Psoas muscle (tissue), 8 donors: ENCODE measurements at places on chromosomes 1 and 21. TPM values are rescaled to one million over a fixed set of nuclear protein-coding genes. Genes with fewer than 3 reads are reported as not detected.

The ZNF593OS gene
- 1.6 TPM for total RNA-seq

The REN gene
- total RNA-seq = not detected

The MTARC2 gene
- total RNA-seq = 9.8 TPM

The IGFN1 gene
- 29.3 TPM for total RNA-seq

The TNFRSF1B gene
- 7.5 TPM for total RNA-seq

The KLF17 gene
- not detected for total RNA-seq

The OR2L13 gene
- total RNA-seq = not detected

- no peak overlapping the region for H3K4me3 ChIP-seq
- H3K27ac ChIP-seq = no peak overlapping the region
These were observed 117.0 kb downstream of the CD247 start for GRCh38 chr1:167401260-167401873.

DNA sequence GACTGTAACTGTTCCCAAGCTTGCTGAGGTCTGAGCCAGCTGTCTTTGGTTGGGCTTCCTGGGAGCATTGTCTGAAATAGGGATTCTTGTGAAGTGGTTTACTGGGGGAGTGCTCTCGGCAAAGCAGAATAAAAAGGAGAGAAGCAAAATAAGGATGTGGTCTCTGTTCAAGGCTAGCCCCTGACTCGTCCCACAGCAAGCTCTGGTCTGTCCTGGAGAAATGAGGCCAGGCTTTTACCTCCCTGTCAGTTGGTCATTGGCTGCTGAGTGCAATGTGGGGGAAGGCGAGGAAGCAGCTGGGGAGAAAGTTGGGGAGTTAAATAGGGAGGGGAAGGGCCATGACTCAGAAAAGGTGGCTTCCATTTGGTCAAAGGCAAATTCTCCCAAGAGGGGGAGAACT lies 303.9 kb upstream of the DUSP10 start:
- H3K27ac ChIP-seq = no peak overlapping the region
- DNase-seq = no peak
- peaks cover 24% of the 10 kb centered on the region for H3K4me1 ChIP-seq
- no peaks in the 10 kb centered on the region for H3K27me3 ChIP-seq

GRCh38 chr1:246064891-246065290 lies 442.2 kb downstream of the SMYD3 start:
- no peaks in the 10 kb centered on the region for H3K27me3 ChIP-seq
- H3K36me3 ChIP-seq = no peaks in the 10 kb centered on the region
- no peak overlapping the region for H3K27ac ChIP-seq
- H3K4me3 ChIP-seq = no peak overlapping the region
- H3K4me1 ChIP-seq = no peaks in the 10 kb centered on the region

GRCh38 chr1:222781251-222781650 lies 33.6 kb upstream of the DISP1 start:
- H3K36me3 ChIP-seq = no peaks in the 10 kb centered on the region
- H3K4me1 ChIP-seq = no peaks in the 10 kb centered on the region
- DNase-seq = no peak
- H3K4me3 ChIP-seq = no peak overlapping the region
- no peaks in the 10 kb centered on the region for H3K27me3 ChIP-seq

- H3K27ac ChIP-seq = no peak overlapping the region
- no peak for DNase-seq
- peak overlapping the region; percentile 0 for H3K4me3 ChIP-seq
- peaks cover 6% of the 10 kb centered on the region for H3K4me1 ChIP-seq
- H3K27me3 ChIP-seq = no peaks in the 10 kb centered on the region
These were observed 310.0 kb upstream of the RUNX1 start for GRCh38 chr21:35359076-35359475.

- H3K4me1 ChIP-seq = peaks cover 6% of the 10 kb centered on the region
- no peak for DNase-seq
- H3K27me3 ChIP-seq = no peaks in the 10 kb centered on the region
- no peaks in the 10 kb centered on the region for H3K36me3 ChIP-seq
- no peak overlapping the region for H3K27ac ChIP-seq
These were observed 22.5 kb upstream of the FRRS1 start for GRCh38 chr1:99788896-99789295.

- no peak for DNase-seq
- H3K4me1 ChIP-seq = peaks cover 3% of the 10 kb centered on the region
- peaks cover 3% of the 10 kb centered on the region for H3K36me3 ChIP-seq
- no peaks in the 10 kb centered on the region for H3K27me3 ChIP-seq
- H3K4me3 ChIP-seq = peak overlapping the region; percentile 78
These were observed 935 bp upstream of the YIPF1 start for GRCh38 chr1:53890522-53890941.

GRCh38 chr1:170707959-170708655 lies 44.2 kb downstream of the PRRX1 start:
- H3K27me3 ChIP-seq = no peaks in the 10 kb centered on the region
- peaks cover 28% of the 10 kb centered on the region for H3K4me1 ChIP-seq
- no peaks in the 10 kb centered on the region for H3K36me3 ChIP-seq
- H3K4me3 ChIP-seq = no peak overlapping the region
- no peak for DNase-seq
- H3K27ac ChIP-seq = peak overlapping the region; percentile 88

DNA sequence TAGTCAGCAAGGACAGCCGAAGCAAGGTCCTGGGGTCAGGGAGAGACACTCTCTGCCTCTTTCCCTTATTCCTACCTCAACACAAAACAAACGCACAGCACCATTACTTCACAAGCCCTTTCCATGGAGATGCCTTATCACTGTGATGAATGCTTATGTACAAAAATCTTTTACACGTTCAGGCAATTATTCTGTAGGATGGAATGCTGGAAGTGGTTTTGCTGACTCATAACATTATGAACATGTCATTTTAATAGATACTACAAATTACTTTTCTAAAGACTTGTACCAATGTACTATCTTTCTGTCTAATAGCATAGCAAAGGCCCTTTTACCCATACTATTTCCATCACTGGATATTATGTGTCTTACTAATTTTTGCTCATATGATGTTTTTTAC lies 98.4 kb downstream of the TTLL7 start:
- no peak overlapping the region for H3K27ac ChIP-seq
- no peaks in the 10 kb centered on the region for H3K36me3 ChIP-seq
- H3K4me1 ChIP-seq = no peaks in the 10 kb centered on the region
- DNase-seq = no peak
- H3K27me3 ChIP-seq = no peaks in the 10 kb centered on the region

DNA sequence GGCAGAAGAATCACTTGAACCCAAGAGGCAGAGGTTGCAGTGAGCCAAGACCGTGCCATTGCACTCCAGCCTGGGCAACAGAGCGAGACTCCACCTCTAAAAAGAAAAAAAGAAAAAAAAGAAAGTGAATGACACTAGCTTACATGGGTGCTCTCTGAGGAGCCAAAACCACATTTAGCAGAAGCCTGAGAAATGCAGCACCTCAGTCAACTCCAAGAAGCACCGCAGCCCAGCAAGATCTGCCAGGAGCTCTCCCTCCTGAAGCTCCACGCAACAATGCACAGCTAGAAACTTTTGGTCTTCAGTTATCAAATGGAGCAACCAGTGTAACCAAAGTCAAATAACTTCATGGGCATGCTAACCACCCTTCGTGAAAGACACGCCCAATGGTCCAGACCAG lies 229.1 kb downstream of the SETD4 start:
- no peaks in the 10 kb centered on the region for H3K4me1 ChIP-seq
- no peak overlapping the region for H3K27ac ChIP-seq
- no peaks in the 10 kb centered on the region for H3K36me3 ChIP-seq
- H3K4me3 ChIP-seq = no peak overlapping the region

- no peaks in the 10 kb centered on the region for H3K27me3 ChIP-seq
- H3K4me3 ChIP-seq = no peak overlapping the region
- peaks cover 8% of the 10 kb centered on the region for H3K36me3 ChIP-seq
- H3K27ac ChIP-seq = no peak overlapping the region
These were observed 5.9 kb upstream of the NUF2 start for GRCh38 chr1:163315773-163316374.

GRCh38 chr1:116491700-116492357 lies 79.0 kb downstream of the CD58 start:
- DNase-seq = no peak
- no peak overlapping the region for H3K4me3 ChIP-seq
- H3K4me1 ChIP-seq = peaks cover 6% of the 10 kb centered on the region
- no peaks in the 10 kb centered on the region for H3K27me3 ChIP-seq
- H3K36me3 ChIP-seq = no peaks in the 10 kb centered on the region
- no peak overlapping the region for H3K27ac ChIP-seq

DNA sequence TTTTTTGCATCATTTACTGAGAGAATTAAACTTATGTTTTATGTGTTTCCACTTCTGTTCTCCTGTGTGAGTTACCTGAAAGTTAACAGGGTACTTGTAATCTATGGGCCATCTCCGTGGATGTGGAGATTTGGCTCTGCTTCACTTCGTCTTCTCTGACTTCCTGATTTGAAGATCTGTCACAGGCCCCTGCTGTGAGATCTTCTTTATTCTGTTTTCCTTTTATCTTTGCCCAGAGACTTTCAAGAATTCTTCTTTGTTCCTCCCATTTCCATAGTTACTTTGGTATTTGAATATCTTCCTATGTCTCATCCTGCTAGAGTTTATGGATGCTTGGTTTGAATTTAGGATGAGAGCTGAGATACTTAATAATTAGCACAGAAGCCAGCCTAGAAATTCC lies 35.4 kb upstream of the PKN2 start:
- H3K27ac ChIP-seq = no peak overlapping the region
- H3K27me3 ChIP-seq = no peaks in the 10 kb centered on the region
- H3K4me1 ChIP-seq = no peaks in the 10 kb centered on the region
- no peak overlapping the region for H3K4me3 ChIP-seq
- no peaks in the 10 kb centered on the region for H3K36me3 ChIP-seq
- no peak for DNase-seq

DNA sequence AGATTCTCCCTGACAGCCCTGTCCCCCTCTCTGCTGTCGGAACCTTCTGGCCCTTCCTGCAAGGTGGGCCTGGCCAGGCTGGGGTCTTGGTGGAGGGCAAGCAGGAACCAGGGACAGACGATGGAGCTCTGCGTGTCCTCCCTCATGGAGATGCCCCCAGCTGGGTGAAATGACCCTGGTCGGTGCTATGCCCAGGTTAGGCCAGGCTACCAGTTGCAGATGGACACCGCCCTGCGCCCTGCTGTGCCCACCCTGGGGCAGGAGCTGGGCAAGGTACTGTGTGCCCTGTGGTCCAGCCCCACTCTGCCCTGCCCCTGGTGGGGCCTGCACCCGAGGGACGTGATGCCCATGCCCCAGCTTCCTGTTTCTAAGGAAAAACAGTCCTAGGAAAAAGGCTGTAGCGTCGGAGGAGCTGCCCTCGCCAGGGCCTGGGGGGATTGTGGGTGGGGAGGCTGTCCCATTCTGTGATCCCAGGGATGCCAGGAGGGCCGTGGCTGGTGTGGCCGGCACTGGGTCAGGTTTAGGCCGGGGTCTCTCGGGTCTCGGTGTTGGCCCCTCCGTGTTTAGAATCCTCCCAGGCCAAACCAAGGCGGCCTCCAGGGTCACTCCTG lies 77.6 kb downstream of the MORN1 start:
- H3K36me3 ChIP-seq = no peaks in the 10 kb centered on the region
- DNase-seq = no peak
- H3K4me3 ChIP-seq = peak overlapping the region; percentile 69
- H3K4me1 ChIP-seq = peaks cover 16% of the 10 kb centered on the region

- H3K4me1 ChIP-seq = peaks cover 18% of the 10 kb centered on the region
- peak; percentile 23 for DNase-seq
These were observed 67.6 kb downstream of the OLFML2B start for GRCh38 chr1:161956097-161956496.

DNA sequence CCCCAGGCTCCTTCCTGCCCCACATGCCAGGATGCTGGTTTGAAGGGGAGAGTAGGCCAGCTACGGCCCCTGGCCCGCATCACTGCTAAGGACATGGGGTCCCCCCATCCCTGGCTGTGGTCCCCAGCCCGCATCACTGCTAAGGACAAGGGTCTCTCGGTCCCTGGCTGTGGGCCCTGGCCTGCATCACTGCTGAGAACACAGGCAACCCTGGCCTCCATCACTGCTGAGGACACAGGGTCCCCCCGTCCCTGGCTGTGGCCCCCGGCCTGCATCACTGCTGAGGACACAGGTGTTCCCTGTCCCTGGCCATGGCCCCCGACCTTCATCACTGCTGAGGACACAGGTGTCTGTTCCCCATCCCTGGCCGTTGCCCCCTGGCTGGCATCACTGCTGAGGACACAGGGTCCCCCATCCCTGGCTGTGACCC lies 448 bp upstream of the OBSCN start:
- no peak for DNase-seq
- peaks cover 43% of the 10 kb centered on the region for H3K4me1 ChIP-seq
- peaks cover 7% of the 10 kb centered on the region for H3K36me3 ChIP-seq
- no peaks in the 10 kb centered on the region for H3K27me3 ChIP-seq

GRCh38 chr21:28387220-28387619 lies 605.5 kb downstream of the LTN1 start:
- H3K27ac ChIP-seq = no peak overlapping the region
- no peaks in the 10 kb centered on the region for H3K4me1 ChIP-seq
- no peaks in the 10 kb centered on the region for H3K27me3 ChIP-seq
- H3K36me3 ChIP-seq = no peaks in the 10 kb centered on the region
